EL (cell line): ENCODE measurements at places on chromosomes 2 and 18.

DNA sequence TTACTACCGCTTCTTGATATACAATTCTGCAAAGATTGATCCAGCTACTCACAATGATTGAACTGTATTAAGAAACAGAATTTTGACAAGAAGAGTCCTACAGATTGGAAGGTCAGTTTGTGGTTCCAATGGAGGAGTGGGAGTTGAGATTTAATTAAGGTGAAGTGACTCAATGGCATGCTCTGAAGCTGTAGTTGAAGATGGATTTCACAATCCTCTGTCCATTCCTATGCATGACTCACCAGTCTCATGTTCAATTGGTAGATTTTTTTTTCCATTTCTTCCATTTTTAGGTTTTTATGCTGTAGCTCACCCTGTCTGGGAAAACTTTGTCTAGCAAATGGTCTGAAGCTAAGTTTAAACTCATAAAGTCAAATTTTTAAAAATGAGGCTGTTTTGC is 83.3 kb downstream of the DPP4 start:
- DNase-seq, result peak; percentile 88

DNA sequence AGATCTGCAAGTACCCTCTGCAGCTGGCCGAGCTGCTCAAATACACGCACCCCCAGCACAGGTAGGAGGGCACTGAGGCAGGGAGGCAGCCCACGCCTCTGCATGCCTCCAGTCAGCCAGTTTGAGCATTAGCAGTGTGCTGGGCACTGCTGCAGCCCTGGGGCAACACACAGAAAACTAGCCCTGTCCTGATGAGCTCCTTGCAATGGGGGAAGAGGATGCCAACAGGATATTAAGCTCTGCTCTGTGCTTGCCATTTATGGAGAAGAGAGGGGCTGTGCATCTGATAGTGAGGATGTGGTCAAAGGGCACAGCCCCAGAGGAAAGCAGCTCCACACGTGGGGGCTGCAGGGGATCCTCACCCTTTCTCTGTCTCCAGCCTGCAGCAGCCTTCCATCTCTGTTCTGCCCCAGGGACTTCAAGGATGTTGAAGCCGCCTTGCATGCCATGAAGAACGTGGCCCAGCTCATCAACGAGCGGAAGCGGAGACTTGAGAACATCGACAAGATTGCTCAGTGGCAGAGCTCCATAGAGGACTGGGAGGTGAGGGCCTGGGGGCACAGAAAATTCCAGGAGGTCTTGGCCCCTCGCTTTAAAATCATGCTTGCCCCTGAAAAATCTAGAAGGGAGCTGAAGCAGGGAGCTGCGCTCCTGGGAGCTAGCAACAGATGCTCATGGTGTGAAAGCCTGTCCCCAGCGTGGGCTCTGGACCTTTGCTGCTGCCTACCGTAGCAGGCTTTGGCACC is 51.7 kb downstream of the FAM168B start:
- no peak for DNase-seq

- DNase-seq, result no peak
These were observed 56.1 kb upstream of the TANK start for GRCh38 chr2:161104054-161104553.

- DNase-seq, result no peak
These were observed 21.5 kb upstream of the FSHR start for GRCh38 chr2:49175831-49176230.

- DNase-seq, result no peak
These were observed 29.8 kb downstream of the PXDN start for GRCh38 chr2:1714291-1715064.

DNA sequence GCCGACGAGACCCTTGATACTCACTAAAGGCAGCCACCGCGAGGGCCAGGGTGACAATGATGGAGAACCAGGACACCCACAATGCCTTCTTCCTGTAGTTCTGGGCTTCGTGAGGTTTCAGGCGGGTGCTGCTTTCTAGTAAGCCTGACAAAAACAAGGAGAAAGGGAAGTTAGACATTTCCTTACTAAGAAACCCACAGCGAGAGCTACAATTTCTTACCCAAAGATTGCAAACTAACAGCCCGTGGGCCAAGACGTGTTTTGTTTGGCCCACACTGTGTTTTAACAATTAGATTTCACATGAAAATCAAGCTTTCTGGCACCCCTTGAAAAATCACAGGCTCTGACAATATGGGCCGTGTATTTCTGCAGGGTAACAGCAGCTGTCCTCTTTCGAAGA is 5.6 kb downstream of the TMEM163 start:
- DNase-seq, result no peak

DNA sequence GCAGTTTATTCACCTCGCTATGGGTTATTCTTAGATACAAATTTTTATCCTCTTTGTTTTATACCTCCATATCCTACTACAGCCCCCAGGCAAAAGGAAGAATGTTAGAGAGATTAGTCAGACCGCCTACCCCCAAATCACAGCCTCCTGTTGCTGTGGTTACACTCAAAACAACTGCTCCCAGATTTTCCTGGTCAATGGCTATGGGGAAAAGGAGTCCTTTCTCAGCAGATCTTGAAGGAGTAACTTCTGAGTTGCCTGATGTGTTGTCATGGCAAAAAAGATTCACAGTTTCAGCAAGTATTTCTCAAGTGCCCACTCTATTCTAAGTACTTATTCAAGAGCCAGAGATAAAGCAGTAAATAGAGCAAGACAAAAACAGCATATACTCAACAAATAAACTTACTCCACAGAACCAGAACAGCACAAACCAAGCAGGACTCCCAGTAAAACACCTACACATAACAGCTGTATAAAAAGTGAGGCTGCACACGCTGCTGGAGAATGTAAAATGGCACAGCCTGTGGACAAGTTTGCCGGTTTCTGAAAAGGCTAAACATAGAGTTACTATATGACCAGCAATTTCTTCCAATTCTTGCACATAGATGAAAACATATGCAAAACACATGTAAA is 104.8 kb downstream of the NOL10 start:
- peak; percentile 95 for DNase-seq

DNA sequence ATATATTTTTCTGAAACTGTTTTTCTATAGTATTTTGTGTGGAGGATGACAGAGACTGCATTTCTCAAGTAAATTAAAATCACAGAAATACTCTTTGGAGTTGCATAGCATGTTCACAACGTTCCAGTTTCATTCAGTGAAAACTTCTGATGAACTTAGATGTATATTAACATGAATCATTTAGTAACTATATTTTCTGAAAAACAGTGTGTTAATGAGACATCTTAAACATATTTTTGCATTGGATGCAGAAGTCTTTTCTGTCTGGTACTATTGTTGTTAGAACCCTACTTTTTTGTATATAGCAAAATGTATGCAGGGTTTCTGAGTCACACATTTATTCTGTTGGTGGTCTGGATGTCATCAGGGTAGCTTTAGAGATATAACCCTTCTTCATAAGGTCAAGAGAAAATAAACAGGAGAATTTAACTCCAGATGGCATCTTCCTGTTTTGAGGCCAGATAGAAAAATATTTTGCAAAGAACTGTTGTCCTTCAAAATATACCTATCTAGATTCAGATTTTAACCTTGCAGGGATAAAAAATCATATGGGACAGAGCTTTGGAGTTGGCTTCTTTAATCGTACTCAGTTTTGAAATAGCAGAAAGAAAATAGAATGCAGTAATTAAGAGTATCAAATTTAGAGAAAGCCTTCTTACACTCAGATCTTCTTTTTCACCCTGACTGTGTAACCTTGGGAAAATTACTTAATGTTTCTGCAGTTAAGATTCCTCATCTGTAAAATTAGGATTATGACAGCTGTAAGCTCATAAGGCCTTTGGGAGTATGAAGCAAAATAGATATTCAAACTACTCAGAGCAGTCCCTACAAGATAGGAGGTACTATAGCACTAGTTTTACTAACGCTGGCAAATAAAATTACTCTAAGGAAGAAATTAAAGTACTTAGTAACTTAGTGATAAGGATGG is 5.3 kb downstream of the COL3A1 start:
- peak; percentile 58 for DNase-seq

- DNase-seq, result no peak
These were observed 117.8 kb downstream of the NFATC1 start for GRCh38 chr18:79513381-79514081.

DNA sequence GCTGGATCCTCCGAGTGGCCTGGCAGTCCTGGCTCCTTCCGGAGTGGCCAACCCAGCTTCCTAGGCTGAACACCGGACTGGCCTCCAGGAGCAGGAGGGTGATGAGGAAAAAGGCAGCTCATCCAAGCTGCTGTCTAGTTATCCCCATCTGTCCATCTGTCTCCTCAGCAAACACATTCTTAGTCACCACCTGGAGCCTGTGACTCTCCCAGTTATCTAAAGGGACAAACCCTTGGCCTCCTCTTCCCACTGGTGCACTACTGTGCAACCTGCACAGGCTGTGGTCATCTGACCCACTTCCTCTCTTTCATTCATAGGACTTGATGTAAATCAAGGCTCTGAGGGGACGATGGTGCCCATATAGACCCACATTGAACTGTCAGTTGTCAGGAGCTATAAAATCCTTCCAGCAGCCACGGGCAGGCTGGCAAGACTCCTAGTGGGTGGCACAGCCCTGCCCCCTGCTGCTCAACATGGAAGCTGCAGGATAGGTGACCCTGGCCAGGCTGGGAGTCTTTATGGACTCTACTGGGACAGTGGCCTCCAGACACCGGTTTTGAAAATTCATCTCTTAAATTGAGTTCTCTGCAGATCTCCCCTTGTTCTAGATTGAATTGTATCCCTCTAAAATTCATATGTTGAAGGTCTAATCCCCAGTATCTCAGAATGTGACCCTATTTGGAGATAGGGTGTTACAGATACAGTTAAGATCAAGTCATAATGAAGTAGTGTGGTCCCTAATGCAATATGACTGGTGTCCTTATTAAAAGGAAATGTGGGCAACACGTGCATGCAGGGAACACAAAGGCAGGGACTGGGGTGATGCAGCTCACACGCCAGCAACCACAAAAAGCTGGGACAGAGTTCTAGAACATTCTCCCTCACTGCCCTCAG is 29.3 kb upstream of the DUSP2 start:
- peak; percentile 68 for DNase-seq

DNA sequence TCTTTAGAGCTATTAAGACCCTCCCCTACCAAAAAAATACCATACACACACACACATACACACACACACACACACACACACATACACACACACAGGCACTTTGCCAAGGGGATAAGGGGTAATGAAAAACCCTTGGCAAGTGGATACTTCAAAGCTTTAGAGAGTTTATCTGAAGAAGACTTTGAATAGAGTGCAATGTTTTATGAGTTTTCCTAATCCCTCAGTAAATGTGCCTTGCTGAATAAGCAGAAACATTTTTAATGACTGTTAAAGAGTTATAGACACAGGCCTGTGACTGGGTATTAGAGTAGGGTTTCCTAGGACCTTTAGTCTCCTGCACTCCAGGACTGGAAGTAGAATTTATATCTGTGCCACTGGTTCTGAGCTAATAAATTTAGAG is 75.5 kb upstream of the CTAGE1 start:
- DNase-seq, result no peak

- DNase-seq, result no peak
These were observed 232.2 kb downstream of the SETBP1 start for GRCh38 chr18:44912740-44913478.

GRCh38 chr2:174820361-174820760 is 56.1 kb upstream of the CHRNA1 start:
- DNase-seq, result no peak

- DNase-seq, result no peak
These were observed 31.6 kb upstream of the MREG start for GRCh38 chr2:216044883-216045486.

GRCh38 chr2:37625796-37626571 is 45.5 kb downstream of the CDC42EP3 start:
- no peak for DNase-seq

DNA sequence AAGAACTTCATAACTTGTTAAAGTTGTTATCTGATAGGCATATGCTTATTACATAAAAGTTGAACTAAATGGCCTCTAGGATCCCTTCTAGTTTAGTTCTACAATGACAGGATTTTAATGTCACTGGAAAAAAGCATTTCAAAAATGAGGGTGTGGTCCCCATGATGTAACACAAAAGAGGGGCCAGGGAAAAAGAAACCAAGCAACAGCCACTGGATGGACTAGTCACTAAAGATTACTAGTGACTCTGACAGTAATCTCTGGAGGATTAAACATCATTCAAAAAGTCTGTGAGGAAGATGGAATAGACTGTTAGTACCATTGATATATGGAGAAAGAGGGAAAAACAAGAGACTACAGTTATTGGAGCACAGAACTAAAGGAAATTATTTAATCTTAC is 22.6 kb downstream of the SEPTIN10 start:
- no peak for DNase-seq

DNA sequence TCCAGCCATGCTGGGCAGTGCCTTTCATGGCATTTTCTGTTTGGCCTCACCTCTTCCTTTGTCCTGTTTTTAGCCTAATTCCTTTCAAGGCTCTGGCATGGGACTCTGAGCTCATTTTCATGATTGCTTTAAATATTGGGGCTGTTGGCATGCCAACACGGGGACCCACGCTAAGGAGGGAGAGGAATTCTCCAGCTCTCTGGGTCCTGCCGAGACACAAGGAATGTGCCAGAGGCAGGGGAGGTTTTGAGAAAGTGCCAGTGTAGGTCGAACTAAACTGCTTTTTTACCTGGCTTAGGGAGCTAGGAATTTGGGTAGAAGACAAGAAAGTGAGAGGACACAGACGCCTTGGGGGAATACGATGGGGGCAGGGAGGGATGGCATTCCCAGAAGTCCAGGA is 42.3 kb downstream of the RPL37A start:
- no peak for DNase-seq

DNA sequence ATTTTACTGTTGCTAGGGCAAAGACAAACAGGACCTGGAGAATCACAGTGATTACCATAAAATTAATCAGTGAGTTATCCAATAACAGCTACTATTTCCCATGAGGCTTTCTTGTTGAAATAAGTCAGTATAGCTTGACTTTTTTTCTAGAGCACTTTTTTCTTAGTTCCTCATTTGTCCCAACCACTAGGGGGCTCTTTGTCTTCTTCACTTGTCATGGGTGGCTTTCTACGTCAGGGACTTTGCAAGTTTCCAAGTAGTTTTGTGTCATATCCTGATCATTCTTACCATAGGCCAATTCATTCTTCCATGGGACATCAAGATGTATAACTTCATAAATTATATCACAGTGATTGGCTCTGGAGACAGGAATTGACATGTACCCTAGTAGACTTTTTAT is 1019.6 kb upstream of the PIK3C3 start:
- no peak for DNase-seq
